ENCODE measurements at places on chromosomes 2 and 18.

DNA sequence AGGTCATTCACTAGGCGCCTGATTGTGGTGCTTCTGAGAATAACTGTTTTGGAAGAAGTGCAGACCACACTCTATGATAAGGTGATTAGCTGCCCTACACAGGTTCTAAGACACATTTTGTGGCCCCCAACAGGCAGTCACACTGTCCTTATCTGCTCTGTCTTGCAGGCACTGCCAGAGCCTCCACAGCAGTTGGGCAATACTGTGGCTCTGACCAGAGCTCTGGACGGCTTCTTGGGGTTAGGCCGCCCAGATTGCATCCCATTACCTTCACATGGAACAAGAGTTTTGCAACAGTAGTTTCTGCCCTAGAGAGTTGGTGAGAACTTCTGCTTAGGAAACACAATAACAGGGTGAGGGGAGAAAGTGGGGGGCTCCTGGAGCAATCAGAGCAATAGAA, 22.7 kb downstream of the RUFY4 start:
- no peak for DNase-seq

DNA sequence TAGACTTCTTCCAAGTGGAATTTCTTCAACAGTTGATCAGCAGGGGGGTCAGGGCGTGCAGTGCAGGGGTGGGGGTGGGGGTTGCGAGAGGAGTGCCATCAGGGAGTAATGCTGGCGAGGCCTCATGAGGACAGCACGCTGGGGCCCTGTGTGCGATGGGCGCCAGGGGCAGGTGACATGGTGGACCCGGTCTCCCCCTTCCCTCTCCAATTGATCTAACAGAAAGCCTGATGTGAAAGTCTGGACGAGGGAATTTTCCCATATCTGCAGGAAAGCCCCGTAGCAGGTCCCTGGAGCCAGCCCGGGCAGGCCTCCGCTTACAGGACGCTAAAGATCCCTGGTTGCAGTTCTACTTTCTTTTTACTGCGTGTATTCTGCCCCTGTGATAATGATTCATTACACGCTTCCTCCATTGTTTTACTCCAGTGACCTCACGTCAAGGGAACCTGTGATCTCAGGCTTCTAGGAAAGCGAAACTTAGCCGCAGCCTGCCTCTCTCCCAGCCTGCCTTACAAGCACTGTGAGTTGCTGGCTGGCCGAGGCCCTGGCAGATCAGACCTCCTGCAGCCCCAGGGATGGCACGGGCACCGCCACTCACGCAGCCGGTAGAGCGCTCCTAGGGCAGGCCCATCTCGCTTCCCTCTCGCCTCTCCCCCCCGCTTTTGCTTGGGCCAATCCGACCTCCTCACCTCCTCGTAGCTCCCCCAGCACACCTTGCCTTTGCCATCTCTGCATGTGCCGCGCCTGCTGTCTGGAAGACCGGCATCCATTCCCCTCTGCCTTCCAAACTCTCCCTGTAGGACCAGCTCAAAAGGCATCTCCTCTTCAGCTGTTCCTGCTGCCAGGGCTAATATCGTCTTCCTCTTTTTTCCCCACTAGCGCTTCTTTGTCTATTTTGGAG, 19.2 kb downstream of the NEURL3 start:
- peak; percentile 34 for DNase-seq

- no peak for DNase-seq
Measured at GRCh38 chr2:161943011-161943410, 131.0 kb downstream of the DPP4 start.

- no peak for DNase-seq
Measured at GRCh38 chr18:55248495-55248894, 289.2 kb upstream of the CCDC68 start.

- peak; percentile 23 for DNase-seq
Measured at GRCh38 chr2:240916571-240917008, 10.5 kb downstream of the CROCC2 start.

DNA sequence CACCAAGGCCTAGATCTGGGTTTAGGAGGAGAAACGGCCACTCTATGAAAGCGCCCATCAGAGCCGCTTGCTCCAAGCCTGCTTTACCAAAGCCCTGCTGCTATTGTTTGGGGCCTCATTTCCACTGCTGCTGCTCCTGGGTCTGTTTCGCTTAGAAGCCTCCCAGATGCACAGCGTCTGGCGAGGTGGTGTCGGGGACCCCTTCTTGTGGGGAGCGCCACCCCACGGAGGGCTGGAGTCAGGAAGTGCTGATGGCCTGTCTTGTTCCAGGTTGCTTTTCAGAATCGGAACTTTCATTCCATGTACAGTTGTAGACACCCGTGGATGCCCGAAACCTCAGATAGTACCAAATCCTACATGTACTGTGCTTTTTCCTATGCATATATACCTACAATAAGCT, 204.9 kb upstream of the TWIST2 start:
- DNase-seq: no peak

- peak; percentile 63 for DNase-seq
Measured at GRCh38 chr2:218081695-218082094, 12.6 kb downstream of the RUFY4 start.

DNA sequence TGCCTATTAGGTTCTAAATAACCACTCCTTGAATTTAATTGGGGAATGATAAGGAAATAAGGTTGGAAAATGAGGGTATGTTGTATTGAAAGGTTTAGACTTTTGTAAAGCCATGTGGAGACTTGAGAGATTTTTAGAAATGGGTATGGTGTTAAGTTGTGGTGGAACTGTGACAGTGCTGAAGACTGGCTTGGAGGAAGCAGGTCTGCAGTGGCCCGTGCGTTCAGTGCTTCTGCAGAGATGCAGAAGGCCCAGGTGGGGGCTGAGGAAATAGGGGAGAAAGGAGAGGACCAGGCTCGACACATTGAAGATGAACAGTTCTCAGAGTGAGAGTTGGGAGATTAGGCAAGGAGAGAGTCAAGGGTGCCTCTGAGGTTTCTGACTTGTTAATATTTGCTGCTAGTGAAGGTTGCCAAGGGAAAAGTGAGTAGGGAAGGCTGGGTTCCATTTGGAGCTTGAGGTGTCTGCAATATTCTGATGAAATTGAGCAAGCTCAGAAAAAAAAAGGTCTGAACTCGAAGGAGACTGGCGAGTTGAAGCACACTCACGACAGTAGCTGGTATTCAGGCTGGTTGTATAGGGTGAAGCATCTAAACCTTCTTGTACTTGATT, 25.5 kb upstream of the SAG start:
- DNase-seq: no peak

GRCh38 chr2:206435742-206436141, 7.6 kb upstream of the ADAM23 start:
- no peak for DNase-seq

DNA sequence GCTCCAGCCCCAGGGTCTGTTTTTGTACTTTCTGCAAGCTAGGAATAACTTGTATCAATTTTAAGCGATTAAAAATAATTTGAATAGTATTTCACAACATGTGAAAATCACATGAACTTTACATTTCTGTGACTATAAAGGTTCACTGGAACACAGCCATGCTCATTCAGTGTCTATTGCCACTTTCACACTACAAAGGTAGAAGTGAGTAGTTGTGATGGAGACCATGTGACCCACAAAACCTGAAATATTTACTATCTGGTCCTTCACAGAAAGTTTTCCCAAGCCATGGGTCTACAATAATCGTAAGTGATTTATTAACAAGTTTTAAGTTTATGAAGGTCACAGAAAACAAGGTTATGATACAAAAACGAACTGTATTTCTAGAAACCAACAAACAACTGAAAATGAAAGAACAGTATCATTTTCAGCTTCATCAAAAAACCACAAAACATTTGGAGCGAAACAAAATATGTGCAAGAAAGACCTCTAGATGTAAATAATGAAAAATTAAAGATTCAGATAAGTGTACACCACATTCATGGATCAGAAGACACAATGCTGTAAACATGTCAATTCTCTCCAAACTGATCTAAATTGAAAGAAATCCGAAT, 68.9 kb upstream of the DNER start:
- DNase-seq: no peak

- no peak for DNase-seq
Measured at GRCh38 chr2:54941248-54941984, 108.8 kb downstream of the RTN4 start.

DNA sequence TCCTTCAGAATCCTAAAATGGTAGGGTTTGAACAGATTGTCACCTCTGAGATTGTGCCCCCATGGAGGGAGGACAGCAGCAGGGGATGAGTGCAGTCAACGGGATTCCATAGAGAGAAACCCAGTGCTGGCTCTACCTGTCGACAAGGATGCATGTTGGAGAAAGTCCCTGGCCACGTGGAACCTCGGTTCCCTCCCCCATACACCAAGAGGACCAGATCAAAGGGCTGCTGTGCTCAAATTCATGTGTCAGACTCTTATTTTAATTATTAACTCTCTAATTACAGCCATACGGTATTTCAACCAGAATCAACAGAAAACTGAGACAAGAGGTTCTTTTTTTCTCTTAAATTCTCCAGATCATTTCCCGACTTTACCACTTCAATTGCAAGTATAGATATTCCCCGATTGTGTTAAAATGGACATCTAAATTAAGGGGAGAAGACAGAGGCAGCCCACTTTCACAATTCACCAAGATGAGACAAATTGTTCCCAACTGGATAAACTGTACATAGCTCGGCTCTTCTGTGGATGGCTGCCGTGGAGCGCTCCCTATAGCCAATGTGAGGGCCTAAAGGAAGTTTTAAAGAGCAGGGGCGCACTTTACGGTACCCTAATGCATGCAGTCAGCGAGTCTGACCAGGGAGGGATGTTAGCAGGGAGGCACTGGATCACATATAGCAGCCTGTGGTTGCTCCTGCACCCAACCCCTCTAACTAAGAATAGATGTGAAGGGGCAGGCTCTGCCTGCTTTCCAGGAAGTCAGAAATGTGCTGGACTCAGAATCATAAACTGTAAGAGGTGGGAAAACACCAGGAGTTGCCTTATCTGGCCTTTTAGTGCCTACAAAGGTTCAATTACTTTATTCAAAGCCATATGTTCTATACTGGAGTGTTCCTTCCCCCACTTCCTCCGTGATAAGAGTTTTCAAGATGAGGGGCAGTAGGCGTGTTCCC, 123.1 kb downstream of the CACNB4 start:
- no peak for DNase-seq

- DNase-seq: no peak
Measured at GRCh38 chr2:170712653-170713542, 2.2 kb upstream of the SP5 start.

DNA sequence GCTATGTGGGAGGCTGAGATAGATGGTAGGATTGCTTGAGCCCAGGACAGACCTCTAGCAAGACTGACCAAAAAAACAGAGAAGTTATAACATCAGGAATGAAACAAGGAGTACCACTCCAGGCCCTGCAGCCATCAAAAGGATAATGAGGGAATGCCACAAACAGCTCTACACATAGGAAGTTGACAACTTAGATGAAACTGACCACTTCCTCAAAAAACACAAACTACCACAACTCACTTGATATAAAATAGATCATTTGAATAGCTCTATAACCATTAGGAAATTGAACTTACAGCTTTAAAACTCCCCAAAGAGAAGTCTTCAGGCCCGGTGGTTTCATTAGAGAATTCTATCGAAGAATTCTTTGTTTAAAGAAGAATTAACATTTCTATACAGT, 12.9 kb upstream of the ESPNL start:
- DNase-seq: no peak

DNA sequence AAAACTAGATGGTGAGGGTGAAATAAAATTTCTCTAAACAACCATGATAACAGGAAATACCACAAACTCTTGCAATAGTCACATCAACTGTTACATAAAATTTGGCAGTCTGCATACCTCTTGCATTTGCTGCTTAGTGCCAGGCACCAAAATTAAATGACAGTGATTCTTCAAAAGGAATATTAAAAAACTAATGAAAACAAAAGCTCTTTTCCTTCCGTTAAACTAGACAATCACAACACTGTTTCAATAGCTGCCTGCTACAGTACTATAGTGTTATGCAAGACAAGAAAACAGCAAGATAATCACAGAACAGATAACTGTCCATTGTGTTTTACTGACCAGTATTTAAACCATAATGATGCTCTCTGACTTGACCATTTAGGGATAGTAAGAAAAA, 239.0 kb upstream of the SMAD7 start:
- no peak for DNase-seq

GRCh38 chr2:214519258-214519818, 108.5 kb downstream of the VWC2L start:
- no peak for DNase-seq

DNA sequence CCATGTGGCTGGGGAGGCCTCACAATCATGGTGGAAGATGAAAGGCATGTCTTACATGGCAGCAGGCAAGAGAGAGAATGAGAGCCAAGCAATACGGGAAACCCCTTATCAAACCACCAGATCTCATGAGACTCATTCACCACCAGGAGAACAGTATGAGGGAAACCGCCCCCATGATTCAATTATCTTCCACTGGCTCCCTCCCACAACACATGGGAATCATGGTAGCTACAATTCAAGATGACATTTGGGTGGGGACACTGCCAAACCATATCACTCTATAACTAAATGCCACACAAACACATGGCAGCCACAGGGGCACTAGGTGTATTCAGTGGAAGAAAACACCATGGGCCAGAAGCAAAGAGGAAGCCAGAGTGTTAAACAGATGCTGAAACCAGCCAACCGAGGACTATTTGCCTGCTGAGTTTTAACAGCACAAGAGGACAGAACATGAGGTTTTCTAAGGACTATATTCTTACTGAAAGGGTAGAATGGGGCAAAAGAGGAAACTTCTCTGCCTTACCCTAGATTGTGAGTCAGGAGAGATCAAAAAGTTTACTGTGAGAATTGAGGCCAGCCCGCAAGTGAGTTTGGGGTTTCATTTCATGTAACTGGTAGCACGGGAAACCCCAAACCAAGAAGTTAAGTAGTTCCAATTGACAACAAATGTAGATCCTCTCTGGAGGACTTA, 49.2 kb downstream of the SIGLEC15 start:
- no peak for DNase-seq

- no peak for DNase-seq
Measured at GRCh38 chr2:26978061-26978596, 7.7 kb downstream of the MAPRE3 start.

DNA sequence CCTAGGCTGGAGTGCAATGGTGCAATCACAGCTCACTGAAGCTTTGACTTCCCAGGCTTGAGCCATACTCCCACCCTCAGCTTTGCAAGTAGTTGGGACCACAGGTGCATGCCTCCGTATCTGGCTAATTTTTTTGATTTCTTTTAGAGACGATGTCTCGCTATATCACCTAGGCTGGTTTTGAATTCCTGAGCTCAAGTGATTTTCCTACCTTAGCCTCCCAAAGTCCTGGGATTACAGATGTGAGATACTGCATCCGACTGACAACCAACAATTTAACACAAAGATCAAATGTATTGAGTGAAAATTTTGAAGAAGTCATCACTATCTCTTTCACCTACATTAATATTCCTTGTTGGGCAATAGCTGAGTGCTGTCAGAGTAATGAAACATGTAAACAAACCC, 181.6 kb downstream of the MYCN start:
- DNase-seq: no peak

DNA sequence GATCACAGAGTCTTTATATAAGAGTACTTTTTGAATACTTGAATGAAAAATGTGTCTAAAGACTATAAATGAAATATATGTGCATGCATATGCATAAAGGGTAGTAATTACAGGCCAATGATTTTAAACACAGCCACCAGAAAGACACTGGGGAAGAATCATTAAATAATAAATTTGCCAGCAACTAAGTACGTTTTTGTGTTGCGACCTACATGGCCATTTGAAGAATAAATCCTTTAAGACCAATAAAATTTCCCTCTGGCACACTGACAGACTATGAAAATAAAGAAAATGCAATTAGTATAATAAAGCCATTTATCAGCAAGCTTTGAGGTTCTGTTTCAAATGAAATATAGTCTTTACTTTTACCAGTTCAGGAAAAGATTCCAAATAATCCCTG, 1413.3 kb downstream of the LRP1B start:
- no peak for DNase-seq

- peak; percentile 33 for DNase-seq
Measured at GRCh38 chr2:148132412-148132811, 111.5 kb downstream of the MBD5 start.

- DNase-seq: no peak
Measured at GRCh38 chr2:164190700-164191099, 430.6 kb downstream of the GRB14 start.

Data from AG04449 (cell line).